NCI-H1930 (cell line): ENCODE measurements at places on chromosomes 4 and X.

GRCh38 chr4:30837131-30837539, 117.0 kb downstream of the PCDH7 start:
- DNase-seq: no peak

DNA sequence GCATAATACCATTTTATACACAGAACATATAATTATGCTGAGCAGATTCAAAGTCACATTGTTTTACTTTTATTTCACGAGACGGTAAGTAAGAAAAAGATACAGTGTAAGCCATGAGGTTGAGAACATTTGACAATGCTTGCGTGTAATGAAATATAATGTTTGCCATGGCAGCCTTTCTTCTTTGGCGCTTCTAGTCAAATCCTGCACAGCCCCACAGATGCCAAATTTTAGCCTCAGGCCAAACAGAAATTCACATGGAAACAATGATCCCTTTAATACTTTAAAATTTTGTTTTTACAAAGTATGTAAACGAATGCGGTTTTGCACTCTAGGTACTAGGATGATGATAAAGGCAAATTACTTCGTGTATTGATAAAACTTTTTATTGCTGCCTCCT, 502.7 kb upstream of the SMIM31 start:
- DNase-seq: no peak

GRCh38 chrX:37594755-37595382, 23.4 kb downstream of the LANCL3 start:
- no peak for DNase-seq

DNA sequence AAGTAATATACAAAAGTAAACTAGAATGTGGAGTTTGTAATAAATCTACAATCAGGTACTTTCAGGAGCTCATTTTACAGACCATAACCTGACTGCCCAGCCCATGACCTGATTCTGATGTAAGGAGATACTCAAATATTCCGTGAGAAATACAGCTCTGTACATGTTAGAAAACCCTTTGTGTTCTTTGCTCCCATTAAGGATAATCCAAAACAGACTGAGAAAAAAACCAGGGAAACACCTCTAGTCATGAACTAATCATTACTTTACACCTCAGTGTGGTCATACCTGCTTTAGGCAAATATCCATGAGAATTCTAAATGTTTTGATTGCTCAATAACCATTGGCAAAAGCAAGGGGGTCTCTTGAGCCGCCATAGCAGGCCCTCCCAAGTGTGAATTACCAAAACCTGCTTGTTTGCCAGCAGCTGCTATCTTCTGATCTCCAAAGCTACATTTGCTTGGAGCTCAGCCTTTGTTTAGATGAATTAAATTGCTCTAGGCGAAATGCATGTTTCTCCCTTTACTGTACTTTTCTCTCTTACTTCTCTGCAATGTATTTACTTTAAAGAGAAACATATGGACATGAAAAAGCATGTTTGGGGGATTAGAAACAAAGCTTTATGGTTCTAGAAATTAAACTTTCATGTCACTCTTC, 79.1 kb downstream of the ANKRD50 start:
- DNase-seq: no peak

GRCh38 chr4:68271851-68272357, 26.4 kb upstream of the TMPRSS11B start:
- no peak for DNase-seq

GRCh38 chrX:77502951-77503525, 55.8 kb downstream of the FGF16 start:
- no peak for DNase-seq

DNA sequence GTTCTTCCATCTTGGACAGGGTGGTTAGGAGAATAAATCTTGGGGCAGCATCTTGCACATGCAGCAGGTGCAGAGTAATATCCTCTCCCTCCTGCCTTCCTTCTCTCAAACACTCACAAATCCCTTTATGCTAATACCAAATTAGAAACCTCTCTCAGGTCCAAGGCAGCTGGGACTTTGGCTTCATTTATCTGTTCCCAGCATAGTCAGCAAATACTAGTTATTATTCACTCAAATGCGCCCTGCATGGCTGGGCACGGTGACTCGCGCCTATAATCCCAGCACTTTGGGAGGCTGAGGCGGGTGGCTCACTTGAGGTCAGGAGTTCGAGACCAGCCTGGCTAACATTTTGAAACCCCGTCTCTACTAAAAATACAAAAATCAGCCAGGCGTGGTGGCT, 156.0 kb upstream of the GALNT7 start:
- no peak for DNase-seq

- DNase-seq: no peak
Observed at GRCh38 chr4:147821555-147821954, 89.7 kb downstream of the ARHGAP10 start.

DNA sequence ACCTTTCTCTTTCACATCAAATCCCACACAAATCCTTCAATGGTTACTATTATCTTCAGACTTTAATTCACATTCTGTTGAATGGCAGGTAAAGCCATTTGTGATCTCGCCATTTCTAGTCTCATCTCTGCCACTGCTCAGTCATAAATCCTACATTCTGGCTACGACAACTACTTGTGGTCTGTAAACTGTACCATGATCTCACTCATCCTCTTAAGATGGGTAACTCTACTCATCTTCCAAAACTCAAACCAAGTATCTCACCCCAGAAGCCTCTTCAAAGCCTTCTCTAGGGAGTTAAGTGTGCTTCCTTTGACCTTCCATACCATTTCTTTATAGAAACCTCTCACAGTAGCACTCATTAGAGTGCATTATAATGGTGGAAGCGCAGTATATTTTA, 101.8 kb downstream of the NEK1 start:
- no peak for DNase-seq

DNA sequence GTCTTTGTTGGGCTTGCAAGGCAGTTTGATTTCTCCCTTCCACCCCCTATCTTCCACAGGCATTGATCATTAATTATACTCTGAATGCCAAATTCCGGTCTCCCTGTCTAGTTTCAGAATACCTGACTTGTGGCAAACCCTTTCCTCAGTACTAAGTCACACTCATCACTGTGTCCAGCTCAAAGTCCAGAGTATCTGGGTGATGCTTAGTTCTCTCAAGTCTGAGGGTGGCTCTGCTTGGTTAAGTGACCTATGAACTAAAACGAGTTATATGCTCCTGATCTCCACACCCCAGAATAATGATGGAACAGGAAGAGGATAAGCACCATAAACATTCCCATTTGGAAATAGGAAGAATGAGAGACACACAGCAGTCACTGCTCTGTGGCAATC, 6.5 kb downstream of the SMIM9 start:
- no peak for DNase-seq

GRCh38 chr4:86613734-86614133, 19.6 kb downstream of the PTPN13 start:
- DNase-seq: no peak

- no peak for DNase-seq
Observed at GRCh38 chr4:119211867-119212233, 663 bp upstream of the USP53 start.

- no peak for DNase-seq
Observed at GRCh38 chr4:22408474-22408873, 107.4 kb downstream of the ADGRA3 start.

DNA sequence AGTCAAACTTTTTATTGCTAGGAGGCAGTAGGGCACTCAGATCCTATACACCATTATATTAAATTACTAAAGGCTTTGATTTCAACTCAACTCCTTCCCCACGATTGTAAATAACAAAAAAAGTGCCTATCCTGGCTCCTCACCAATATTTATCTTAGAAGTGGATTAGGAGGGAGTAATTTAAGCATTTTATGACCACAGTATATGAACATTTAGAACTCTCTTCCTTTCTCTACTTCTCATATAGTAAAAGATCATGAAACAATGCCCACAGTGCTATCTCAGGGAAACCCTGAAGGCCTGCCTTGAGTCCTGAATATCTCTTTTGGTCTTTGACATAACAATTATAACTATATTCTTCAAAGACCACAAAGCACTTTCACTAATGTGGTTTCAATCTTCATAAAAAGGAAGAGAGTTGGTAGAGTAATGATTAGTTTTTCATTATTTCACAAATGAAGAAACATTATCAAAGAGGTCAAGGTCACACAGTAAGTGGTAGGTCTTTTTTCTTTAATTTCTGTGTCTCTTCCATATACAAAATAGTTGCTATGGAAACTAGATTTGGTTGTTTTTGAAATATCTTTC, 29.1 kb upstream of the ADH1C start:
- DNase-seq: no peak

DNA sequence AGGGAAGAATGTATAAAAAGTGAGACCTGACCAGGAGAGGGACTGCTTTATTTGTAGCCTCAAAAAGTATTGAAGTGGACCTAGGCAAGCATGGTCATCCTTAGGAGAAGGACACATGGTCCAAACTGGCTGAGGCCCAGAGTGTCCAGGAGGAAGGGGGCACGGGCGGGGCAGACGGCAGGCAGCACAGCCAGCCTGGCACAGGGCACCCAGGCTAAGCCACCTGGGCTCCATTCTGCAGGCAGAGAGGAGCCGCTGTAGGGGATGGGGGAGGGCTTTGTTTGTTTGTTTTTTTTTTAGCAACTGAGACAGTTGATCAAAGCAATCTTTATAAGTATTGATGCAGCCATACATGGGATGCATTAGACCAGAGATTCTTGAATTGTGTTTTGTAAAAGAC, 188.6 kb downstream of the PRDM5 start:
- DNase-seq: no peak

DNA sequence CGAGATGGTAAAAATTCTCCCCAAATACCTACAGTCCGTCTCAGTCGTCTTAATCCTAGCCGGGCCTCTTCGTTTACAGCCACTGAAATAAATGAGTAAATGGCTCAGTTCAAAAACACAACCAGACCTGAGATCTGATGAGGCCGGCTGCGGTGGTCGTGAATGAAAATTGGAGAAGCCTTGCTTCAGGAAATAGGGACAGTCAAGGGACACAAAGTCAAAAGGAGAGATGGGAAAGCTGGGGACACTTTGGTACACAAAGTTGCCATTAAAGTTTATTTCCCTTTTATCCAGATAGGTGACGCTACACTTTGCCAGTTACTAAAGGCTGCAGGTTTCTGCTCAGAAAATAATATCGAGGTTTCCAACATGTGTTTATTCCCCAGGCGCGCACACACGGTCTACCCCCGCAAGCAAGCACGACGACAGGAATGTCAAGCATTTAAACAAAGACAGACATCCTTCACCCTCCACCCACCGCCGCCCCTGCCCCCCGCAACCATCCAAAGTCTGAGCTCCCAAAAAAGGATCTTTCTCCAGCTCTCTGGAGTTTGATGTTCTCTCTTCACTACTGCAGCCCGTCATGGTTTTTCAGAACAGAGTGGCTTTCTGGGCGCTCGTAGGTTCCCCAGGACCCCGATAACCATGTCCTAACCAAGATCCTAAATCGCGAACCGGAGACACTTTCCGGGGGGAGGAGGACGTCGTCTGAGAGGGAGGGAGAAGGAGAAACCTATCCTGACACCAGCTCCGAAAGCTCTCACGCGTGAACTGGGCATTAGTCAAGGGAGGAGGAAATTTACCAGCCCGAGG, 1.3 kb upstream of the PCDH7 start:
- no peak for DNase-seq

GRCh38 chrX:111006116-111006515, 89.9 kb upstream of the PAK3 start:
- no peak for DNase-seq

DNA sequence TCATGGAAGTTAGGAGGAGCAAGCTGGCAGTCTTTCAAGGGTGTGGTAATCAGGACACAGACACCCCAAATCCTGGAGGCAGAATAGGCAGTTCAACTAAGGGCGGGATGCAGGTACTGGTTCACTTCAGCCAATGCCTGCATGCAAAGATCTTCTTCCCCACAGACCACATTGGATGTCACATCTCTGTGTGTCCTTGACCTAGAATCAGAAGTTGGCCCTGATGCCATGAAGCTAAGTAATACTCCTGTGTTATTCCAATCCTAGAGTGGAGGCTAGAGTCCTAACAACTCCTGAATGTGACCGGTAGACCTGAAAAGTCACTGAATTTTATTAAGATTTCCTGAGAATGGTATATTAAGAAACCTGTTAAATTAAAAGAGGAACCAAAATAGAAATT, 165.5 kb downstream of the DMD start:
- no peak for DNase-seq

GRCh38 chrX:38860106-38861013, 59.1 kb downstream of the MID1IP1 start:
- no peak for DNase-seq

DNA sequence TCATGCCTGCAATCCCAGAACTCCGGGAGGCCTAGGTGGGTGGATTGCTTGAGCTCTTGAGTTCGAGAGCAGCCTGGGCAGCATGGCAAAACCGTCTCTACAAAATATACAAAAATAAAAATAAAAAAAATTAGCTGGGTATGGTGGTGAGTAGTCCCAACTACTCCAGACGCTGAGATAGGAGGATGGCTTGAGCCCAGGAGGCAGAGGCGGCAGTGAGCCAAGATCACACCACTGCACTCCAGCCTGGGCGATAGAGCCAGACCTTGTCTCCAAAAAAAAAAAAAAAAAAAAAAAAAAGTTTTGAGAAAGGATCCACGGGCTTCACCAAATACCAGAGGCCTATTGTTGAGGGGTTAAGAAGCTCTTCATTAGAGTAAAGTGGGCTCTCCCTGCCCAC, 8.0 kb downstream of the SUPT20HL2 start:
- no peak for DNase-seq

DNA sequence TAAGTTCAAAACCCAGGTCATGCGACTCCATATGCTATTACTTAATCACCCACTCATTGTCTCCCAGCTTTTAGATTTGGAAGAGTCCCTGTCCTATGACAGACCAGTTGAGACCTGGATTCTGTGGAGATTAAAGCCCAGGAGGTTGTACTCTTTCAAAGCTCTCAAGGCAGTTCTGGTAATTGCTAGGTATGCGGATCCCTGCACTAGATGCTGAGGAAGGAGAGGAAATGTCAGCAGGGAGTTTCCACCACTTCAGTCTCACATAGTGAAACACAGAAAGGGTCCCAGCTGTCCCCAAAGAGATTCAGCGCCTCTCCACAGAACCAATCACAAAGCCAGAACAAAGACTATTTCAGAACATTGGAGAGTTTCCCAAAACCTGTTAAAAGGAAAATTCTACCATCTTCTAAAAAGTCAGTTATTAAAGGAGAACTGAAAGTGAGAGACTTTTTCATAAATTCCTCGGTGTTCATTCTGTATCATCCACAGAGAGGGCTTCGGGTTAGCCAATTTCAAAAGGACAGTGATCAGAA, 53.4 kb downstream of the IRF2 start:
- DNase-seq: no peak

DNA sequence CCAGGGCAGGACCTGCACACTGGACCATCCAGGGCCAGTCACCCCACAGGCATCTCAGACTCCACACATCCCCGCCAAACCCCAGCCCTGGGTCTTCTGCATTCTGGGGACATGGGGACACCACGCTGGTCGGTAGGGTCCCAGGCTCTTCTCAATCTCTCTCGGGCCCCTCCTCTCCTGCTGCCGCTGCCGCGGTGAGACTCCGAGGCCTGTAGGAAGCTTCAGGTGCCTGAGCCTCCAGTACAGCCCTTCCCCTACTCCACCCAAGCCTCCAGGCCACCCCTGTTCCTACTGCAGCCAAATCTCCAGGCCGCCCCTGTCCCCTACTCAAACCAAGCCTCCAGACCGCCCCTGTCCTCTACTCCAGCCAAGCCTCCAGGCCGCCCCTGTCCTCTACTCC, 5.5 kb upstream of the ASMT start:
- DNase-seq: no peak
